ENCODE measurements at places on chromosomes 13 and 19.

DNA sequence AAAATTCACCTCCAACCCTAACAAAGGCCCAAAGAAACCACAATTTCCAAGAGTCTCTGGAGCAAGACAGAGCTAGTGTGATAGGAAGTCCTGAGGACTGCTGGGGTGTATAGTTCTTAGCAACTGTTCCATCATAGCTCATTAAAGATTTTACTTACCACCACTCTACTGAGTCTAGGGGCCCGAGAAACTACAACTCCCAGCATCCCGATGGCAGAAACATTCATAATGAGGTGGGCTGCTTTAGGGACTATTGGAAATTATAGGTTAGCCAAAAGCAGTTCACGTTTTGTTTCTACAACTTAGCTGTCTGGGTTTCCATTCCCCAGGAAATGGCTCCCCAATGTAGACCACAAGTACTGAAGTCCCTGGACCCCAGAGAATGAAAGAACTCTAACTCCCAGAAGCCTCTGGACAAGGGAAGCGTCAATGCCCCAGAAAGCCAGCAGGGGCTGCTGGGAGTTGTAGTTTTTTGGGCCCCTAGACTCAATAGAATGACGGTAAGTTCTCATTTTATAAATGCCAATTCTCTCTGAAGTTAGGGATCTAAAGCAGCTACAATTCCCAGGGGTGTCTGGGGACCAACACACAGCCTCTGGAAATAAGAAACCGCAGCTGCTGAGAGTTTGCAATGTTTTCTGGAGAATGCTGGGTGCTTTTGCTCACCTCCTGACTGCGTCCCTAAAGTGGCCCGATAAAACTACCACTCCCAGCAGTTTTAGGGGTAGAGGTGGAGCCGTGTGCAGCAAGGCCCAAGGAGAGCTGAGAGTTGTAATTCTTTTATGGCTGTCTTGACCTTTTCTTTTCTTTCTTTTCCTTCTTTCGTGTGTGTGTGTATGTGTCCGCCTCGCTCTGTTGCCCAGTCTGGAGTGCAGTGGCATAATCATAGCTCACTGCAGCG is 11.1 kb downstream of the FTL start:
- DNase-seq, result peak; percentile 47

- no peak for DNase-seq
Measured at GRCh38 chr13:32284927-32285632, 30.1 kb downstream of the ZAR1L start.

GRCh38 chr13:43203781-43204180 is 180.4 kb downstream of the DNAJC15 start:
- DNase-seq, result no peak

GRCh38 chr19:45245826-45246225 is 619 bp upstream of the EXOC3L2 start:
- no peak for DNase-seq

DNA sequence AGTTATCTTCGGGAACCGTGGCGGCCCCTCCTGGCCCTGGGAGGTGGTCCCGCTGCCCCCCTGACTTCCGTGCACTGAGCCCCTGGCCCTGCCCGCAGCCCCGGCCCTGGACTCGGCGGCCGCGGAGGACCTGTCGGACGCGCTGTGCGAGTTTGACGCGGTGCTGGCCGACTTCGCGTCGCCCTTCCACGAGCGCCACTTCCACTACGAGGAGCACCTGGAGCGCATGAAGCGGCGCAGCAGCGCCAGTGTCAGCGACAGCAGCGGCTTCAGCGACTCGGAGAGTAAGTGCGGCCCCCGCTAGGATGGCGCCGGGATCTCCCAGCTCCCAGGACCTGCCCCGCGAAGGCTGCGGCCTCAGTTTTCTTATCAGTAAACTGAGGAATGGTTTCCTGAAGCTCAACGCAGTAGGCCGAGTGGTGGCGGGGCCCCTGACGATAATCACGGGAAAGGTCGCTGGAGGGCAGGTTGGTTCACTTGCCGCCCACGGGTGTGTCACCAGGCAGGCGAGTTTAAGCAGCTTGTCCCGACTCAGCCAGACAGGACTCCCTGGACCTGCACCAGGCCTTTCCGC is 924 bp downstream of the RGCC start:
- peak; percentile 67 for DNase-seq

- DNase-seq, result peak; percentile 28
Measured at GRCh38 chr19:36771261-36772231, 1.1 kb downstream of the ZNF850 start.

- DNase-seq, result no peak
Measured at GRCh38 chr13:51673165-51673564, 88.9 kb downstream of the WDFY2 start.

- DNase-seq, result peak; percentile 43
Measured at GRCh38 chr13:113297370-113298042, 467 bp downstream of the LAMP1 start.

DNA sequence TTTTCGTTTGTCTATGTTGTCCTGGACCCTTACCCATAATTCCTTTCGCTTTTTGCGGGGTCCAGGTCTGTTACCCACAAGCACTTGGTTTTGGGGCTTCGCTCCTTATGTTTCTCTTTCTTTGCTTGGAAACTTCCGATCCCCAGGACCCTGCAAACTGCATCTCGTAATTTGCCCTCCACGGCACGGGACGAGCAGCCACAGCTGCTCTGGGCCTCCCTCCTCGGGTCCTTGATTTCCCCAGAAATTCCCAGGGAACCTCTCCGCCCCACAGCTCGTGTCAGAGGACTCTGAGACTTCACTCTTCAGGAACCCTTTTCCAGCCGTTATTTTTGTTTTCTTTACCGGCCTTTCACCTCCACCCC is 599 bp downstream of the SNRNP70 start:
- DNase-seq, result no peak

DNA sequence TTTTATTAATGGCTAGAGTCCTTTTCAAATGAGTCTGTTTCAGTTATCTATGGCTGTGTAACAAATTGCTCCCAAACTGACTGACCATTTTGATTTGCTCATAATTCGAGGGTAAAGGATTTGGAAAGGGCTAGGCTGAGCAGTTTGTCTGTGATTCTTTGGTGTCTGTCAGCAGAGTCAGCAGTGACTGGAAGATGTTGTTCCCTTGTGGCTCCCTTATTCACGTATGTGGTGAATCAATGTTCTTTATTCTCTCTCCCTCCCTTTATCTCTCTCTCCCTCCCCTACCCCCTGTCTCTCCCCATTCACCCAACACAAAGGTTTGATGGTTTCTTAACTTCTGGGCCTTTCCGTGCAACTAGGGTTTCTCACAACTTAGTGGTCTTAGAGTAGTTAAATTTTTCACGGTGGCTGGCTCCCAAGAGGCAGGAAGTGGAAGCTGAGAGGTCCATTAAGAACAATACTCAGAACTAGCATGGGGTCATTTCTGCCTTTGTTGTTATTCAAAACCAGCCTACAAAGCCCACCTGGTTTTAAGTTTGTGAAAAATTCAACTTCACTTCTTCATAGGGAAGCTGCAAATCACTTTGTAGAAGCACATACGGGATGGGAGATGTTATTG is 772.5 kb upstream of the SLITRK1 start:
- DNase-seq, result no peak

GRCh38 chr13:24863748-24864540 is 100.0 kb downstream of the RNF17 start:
- DNase-seq, result no peak

GRCh38 chr19:49851456-49852259 is 699 bp downstream of the PTOV1 start:
- peak; percentile 55 for DNase-seq

GRCh38 chr19:33667141-33667650 is 45.4 kb downstream of the CHST8 start:
- DNase-seq, result no peak

- DNase-seq, result peak; percentile 36
Measured at GRCh38 chr19:3274942-3275582, 50.6 kb downstream of the CELF5 start.

- no peak for DNase-seq
Measured at GRCh38 chr19:7969555-7969939, 26.1 kb upstream of the TIMM44 start.

DNA sequence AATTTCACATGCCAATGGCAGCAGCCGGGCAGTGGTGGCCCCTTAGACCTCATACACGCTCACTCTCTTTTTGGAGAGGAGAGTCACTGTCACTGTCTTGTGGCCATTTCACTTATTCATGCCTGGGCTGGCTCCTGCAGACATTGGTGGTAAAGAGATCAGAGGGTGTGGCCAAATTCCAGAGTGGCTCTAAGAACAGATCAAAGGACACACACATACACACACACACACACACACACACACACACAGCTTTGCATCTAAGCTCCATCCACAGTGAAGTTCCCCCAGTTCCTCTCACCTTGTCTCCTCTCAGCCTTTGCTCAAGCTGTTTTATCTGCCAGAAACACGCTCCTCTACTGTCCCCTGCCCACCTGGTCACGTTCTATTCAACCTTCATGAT is 46.5 kb upstream of the KPNA3 start:
- DNase-seq, result no peak

- DNase-seq, result no peak
Measured at GRCh38 chr19:47106821-47107201, 6.8 kb downstream of the ZC3H4 start.

DNA sequence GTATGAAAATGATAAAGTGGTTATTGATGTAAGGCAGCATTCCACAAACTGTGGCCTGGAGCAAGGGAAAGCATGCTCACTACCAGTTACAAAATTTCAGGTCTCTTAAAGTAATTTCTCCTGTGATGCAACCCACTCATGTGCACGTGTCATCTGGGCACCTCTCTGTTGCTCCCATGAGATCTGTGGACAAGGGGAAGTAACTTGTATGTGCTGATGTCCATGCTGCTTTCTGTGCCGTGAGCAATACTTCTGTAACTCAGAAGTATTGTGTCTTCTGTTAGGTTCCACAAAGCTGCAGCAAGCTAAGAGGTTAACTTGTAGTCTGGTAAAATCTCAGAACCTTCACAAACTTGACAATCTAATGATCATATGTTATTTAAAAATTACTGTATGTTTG is 930.0 kb upstream of the SLITRK6 start:
- no peak for DNase-seq

- peak; percentile 30 for DNase-seq
Measured at GRCh38 chr19:7874076-7874896, at the start of gene PRR36. TSS of gene PRR36 (minus strand) at chr19:7874390. CDS start at chr19:7873689, 701 bp downstream.

DNA sequence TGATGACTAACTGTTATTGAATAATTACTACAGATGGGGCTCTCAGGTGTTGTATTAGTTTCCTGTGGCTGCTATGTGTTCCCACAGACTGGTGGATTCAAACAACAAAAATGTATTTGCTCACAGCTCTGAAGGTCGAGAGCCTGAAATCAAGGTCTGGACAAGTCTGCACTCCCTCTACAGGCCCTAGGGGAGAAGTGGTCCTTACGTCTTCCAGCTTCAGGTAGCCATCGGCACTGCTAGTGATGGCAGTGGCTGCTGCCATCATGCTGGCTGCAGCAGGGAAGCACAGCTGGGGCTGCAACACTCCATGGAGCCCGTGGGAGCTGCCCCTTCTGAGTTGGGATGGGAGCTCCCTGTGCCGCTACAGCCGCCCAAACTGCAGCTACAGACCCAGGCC is 1.9 kb downstream of the TEX26 start:
- DNase-seq, result no peak

Data from CD4-positive, alpha-beta T cell treated with Interleukin-6 for 4 hours (primary cell).